Natural killer cell treated with Interleukin-12 subunit alpha and Interleukin-12 subunit beta and Interleukin-15 and Interleukin-18, amount 100 ng/mL, for 72 hours (primary cell): ENCODE measurements at places on chromosomes 1 and 21. TPM values are rescaled to one million over a fixed set of nuclear protein-coding genes. Genes with fewer than 3 reads are reported as not detected.

IL12RB2 gene
- total RNA-seq, result 317 TPM

DNA sequence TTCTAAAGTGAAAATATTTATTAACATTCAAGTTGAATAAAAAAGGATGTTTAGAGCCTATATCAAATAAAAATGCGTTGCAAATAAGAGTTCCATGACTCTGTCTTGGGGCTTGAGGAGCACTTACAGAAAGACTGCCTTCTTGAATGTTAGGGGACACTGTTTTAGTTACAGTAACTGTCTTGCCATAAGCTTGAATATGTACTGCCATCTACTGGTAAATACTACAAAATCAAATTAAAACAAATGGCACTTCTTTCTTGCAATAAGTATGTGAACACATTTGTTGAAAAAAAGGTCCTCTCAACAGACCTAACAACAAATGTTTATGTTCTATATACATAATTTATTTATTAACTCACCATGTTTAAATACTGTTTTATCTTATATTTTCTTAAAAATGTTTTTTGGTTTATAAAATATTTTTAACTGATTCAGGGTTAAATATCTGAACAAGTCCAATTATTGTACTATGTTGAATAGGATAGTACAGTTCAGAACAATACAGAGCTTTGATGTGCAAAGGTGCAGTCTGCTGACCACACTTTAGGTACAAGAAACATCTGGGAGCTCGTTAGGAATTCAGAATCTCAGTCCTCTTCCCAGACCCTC, 199.5 kb downstream of the LRRIQ3 start:
- H3K4me1 ChIP-seq, result no peaks in the 10 kb centered on the region
- no peak for DNase-seq
- no peak overlapping the region for H3K4me3 ChIP-seq
- no peak overlapping the region for H3K27ac ChIP-seq

SLC45A1 gene
- 0.22 TPM for total RNA-seq

LAD1 gene
- total RNA-seq, result not detected

PGLYRP4 gene
- not detected for total RNA-seq

EVA1B gene
- total RNA-seq, result 6.3 TPM

GRCh38 chr1:227316456-227316855, 1.8 kb downstream of the CDC42BPA start:
- H3K27me3 ChIP-seq, result peaks cover 51% of the 10 kb centered on the region
- H3K4me1 ChIP-seq, result no peaks in the 10 kb centered on the region
- H3K4me3 ChIP-seq, result peak overlapping the region; percentile 74
- no peak for DNase-seq
- no peaks in the 10 kb centered on the region for H3K36me3 ChIP-seq

GRCh38 chr1:156814571-156815260, 1.9 kb downstream of the SH2D2A start:
- no peaks in the 10 kb centered on the region for H3K27me3 ChIP-seq
- peak overlapping the region; percentile 99 for H3K27ac ChIP-seq
- peaks cover 68% of the 10 kb centered on the region for H3K4me1 ChIP-seq
- no peak for DNase-seq

DNA sequence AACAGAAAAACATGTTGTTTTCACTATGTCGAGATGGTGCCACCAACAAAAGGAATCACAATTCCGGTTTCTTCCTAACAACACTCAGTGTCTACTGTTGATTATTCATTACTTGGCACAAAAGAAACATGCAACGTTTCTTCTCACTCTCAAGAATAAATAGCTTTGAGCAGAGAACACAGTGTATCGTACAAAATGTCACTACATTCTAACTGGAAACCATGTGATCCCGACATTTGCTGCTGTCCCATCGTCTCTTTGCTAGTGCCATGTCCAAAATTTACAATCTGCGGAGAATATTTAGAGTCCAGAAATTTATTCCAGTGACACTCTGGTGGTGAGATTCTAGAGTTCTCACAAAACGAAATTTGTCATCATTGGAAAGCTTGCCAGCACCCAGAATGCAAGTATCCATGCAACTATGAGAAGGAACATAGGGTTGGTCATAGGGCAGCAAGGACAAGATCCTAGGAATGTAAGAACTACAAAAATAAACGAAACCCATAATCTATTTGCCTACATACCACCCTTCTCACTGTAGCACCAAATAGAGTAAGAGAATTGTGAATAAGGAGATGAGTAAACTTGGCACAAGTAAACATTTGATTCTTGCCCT, 505.1 kb downstream of the LTN1 start:
- H3K36me3 ChIP-seq, result no peaks in the 10 kb centered on the region
- DNase-seq, result no peak
- no peak overlapping the region for H3K4me3 ChIP-seq
- H3K4me1 ChIP-seq, result no peaks in the 10 kb centered on the region

- peaks cover 16% of the 10 kb centered on the region for H3K4me1 ChIP-seq
- peak overlapping the region; percentile 98 for H3K4me3 ChIP-seq
- peaks cover 4% of the 10 kb centered on the region for H3K36me3 ChIP-seq
- peak overlapping the region; percentile 85 for H3K27ac ChIP-seq
These were observed 1.1 kb downstream of the AKR1A1 start for GRCh38 chr1:45551684-45552083.

DNA sequence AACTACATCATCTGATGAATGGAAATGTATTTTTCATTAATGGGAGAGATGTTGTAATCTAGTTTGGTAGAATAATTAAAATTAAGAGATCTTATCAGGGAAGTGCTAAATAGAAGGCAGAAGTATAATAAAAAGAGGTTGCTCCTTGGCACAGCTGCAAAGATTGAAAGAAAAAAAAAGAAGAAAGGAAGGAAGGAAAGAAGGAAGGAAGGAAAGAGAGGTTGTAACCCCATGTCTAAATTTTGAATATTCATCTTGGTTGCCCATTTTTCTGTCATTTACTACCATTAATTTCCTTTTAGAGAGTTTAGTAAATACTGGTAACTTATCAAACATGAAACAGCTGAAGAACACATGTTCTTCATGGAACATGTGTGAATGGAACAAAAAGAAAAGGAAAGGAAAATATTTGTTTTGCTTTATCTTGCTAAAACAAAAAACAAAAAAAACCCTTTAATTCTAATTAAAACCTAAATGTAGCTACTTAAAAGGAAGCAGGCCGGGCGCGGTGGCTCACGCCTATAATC, 10.5 kb upstream of the MDM4 start:
- peak overlapping the region; percentile 94 for H3K27ac ChIP-seq
- no peak for DNase-seq
- H3K4me3 ChIP-seq, result peak overlapping the region; percentile 92
- no peaks in the 10 kb centered on the region for H3K27me3 ChIP-seq

DNA sequence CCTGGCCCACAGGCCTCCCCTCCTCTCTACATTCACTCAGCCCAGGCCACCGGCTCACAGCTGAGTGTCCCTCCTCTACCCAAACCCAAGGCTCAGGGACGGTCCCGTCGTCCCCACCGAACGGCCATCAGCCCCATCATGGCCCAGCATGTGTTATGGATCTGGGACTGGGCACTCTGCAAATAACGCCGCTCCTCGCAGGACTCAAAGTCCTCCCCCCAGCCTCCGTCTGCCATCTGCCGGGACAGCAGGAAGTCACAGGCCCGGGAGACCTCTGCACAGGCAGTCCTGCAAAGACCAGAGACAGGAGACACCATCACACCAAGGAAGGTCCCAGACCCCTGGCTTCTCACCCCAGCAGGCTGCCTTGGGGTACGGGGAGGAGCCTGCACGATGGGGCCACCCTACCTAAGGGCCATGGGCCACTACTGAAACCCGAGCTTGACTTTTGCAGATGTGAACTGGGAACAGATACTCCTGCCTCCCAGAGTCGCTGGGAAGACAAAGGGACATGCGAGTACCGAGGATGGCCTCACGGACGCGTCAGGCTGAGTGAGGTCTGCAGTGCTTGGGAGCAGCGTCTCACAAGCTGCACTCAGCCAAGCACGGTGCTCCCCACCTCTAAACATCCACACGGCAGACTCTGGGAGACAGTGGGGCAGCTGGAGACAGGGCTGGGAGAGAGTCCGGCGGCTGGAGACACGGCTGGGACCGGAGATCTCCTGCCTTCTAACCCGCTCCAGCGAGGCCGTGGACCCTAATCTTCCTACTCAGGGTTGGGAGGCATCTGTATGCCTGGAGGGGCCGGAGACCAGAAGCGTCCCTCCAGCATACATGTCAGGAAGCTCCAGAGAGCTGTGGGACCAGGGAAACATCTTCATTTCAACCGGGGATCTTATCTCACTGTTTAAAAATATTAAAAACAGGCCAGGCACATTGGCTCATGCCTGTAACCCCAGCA, 10.4 kb upstream of the SPATC1L start:
- DNase-seq, result peak; percentile 46
- peaks cover 8% of the 10 kb centered on the region for H3K36me3 ChIP-seq
- no peak overlapping the region for H3K27ac ChIP-seq
- H3K27me3 ChIP-seq, result no peaks in the 10 kb centered on the region

HAPLN2 gene
- not detected for total RNA-seq

CLCA2 gene
- total RNA-seq, result not detected

MRAP gene
- not detected for total RNA-seq

DYRK3 gene
- total RNA-seq, result 8.8 TPM

- H3K36me3 ChIP-seq, result peaks cover 4% of the 10 kb centered on the region
- H3K27ac ChIP-seq, result peak overlapping the region; percentile 29
- peaks cover 49% of the 10 kb centered on the region for H3K27me3 ChIP-seq
- H3K4me1 ChIP-seq, result peaks cover 43% of the 10 kb centered on the region
These were observed 22.7 kb upstream of the IFNGR2 start for GRCh38 chr21:33380483-33380998.

SOD1 gene
- total RNA-seq, result 209 TPM

DNA sequence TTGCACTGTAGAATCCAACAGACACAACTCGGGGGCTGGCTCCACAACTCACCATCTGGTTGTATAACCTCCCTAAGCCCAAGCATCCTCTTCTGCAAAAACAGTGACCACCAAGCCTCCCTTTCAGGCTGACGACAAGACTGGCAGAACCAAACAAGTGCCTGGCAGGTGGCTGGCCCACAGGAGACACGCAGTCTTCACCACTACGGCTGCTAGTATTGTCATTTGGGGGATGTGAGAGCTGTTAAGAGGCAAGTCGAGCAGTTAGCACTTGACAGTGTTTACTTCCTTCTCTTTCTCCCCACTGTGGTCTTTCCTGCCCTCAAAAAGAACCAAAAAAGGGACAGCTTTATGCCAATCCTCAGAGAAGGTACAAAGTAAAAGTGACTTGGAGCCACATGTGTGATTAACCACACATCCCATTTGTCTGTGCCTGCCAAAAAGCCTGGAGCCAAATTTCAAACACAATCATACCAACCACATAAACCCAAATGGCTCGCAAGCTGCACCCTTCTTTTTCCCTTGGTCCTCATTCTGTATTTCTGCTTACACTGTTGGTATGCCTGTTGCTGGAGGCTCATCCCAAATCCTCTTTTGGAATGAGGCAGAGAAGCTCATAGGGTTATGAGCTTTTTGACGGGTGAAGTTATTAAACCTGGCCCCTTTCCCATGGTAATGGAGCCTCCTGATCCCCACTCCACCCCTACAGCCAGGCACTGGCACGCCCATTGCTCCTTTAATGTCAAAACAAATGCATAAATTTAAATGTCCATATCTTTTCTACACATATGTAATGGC, 94.1 kb downstream of the TGFBR3 start:
- peak overlapping the region; percentile 66 for H3K27ac ChIP-seq
- peaks cover 26% of the 10 kb centered on the region for H3K36me3 ChIP-seq
- no peaks in the 10 kb centered on the region for H3K27me3 ChIP-seq
- peak overlapping the region; percentile 30 for H3K4me3 ChIP-seq
- peaks cover 71% of the 10 kb centered on the region for H3K4me1 ChIP-seq

UTS2 gene
- 0.78 TPM for total RNA-seq

ELOVL1 gene
- total RNA-seq, result 101 TPM

FCER1A gene
- not detected for total RNA-seq

DNA sequence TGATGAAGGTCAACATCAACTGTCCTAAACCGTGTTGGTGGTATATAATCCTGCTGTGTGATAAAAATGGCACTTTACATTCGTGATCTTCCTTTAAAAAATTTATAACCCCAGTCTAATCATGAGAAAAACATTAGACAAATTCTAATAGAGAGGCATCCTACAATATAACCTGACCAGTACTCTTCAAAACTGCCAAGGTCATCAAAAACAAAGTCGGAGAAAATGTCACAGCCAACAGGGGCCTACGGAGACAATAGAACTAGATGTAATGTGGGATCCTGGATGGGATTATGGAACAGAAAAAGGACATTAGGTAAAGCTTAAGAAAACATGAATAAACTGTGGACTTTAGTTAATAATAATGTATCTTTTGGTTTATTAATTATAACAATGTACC, 25.0 kb downstream of the CDKN2C start:
- no peaks in the 10 kb centered on the region for H3K27me3 ChIP-seq
- H3K4me3 ChIP-seq, result no peak overlapping the region
- no peaks in the 10 kb centered on the region for H3K4me1 ChIP-seq
- no peak for DNase-seq
- H3K27ac ChIP-seq, result no peak overlapping the region
